Activated CD4-positive, alpha-beta T cell treated with anti-CD3 and anti-CD28 coated beads, Interleukin-2, amount 50 U/mL, for 16 hours (primary cell): ENCODE measurements at places on chromosomes 1 and 21.
A peak's percentile ranks its signal among the peaks of the same experiment; 100 is the strongest.

DNA sequence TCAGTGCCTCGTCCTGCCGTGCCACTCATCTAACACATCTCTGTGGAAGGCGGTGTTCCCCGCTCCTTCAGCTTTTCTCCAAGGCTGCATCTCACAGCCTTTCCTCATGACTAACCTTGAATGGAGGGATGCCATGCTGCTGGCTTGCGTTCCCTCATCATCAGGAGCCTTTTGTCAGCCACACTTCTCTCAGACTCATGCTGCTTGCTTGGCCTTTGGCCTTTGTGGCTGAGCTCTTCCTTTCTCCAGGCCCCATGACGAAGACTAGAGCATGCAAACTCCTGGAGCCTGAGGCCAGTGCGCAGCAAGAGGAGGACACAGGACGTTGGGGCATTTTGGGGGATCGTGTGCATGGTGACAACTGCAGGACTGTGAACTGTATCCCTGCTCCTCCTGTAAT lies 70.8 kb downstream of the SYT2 start:
- DNase-seq = no peak

DNA sequence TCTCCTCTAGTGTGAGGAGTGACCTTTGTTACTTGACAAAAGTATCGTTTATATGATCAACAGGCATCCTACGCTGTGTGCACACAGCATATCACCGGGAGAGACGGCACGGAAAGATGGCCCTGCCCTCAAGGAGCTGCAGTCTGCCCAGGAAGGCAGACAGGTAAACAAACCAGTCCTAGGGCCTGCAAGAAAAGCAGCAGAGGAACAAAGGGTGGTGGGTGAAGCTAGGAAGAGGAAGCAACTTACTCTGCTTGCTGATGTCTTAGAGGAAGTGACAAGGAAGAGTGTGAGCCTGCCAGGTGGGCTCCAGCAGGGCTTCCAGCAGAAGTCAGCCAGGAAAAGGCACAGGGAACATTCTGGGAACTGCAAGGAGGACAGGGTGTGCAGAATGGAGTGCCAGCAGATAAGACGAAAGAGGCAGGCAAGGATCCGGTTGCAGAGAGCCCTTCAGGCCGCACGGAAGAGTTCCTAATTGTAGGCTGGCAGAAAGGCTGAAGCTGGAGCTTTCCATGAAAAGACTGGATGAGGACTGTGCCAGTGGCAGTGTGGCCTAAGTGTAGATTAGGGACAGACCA lies 106.7 kb downstream of the SLC45A1 start:
- peak; percentile 61 for DNase-seq

DNA sequence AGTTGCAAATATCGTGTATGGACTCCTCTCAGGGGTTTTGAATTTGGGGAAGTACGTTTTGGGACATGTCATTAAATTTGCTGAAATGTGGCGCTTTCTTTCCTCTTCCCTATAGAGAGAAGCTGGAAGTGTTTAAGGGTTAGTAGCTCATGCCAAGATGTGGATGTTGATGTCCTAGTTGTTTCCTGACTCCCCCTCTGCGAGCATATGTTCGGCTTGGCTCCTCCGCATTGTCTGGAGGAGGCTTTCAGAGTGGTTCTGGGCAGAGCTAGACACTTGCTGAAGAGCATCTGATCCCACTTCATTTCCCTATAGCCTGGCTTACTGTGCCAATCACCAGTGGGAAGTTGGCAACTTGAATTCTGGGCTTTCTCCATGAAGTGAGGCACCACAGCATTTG lies 347.4 kb upstream of the B3GALT2 start:
- DNase-seq = no peak

GRCh38 chr1:93219443-93219842 lies 38.9 kb downstream of the CCDC18 start:
- peak; percentile 48 for DNase-seq

DNA sequence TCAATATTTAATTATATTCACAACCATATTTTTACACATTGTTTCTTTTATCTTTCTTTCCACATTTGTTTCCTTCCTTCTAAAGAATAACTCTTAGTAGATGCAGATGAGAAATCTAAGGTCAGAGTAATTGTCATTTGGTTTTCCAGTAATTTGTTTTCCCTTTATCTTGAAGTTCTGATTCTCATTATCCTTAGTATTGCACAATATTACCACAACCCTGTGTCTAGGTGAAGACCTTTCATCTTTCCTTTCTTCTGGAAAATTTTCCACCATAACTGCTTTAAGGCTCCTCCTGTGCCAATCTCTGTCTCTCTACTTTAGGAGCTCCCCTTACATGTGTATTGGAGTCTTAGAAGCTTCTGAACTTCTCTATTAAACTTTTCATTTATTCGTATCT lies 209.0 kb downstream of the DPYD start:
- DNase-seq = no peak

- no peak for DNase-seq
Measured at GRCh38 chr1:168220470-168220871, 5.3 kb upstream of the SFT2D2 start.

DNA sequence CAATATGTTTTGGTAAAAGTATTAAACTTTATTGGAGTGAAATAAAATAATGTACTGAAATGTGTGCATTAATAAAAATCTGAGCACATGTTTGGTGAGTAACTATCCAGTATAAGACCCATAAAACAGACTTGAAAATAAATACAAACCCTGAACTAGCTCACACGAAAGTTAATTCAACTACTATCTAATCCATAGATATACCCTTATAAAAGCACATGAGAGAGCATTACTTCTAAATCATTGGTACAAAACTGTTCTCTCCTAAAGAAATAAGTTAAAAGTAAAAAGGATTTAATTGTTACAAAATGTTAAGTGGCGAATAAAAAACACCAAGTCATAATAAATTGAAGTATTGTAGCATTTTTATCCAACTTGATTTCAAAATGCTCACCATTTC lies 295.6 kb downstream of the PTPRC start:
- no peak for DNase-seq

DNA sequence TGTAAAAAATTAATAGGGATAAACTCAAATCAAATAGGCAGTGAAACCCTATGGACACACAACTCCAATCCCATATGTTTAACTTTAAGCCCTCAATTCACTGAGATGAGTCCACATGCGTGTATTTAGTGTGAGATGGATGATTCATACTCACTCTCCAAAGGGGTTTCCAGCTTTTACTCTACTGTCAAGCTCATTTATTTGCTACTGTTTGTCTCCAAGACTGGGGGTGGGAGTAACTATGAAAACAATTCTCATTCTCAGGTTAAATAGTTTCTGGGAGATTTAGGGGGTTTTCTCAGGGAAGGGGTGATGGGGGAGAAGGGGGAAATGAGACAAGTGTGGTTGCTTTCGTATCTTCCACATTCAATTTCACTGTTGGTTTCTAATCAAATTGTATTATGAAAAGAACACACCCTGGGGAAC lies 2.7 kb downstream of the RAB29 start:
- DNase-seq = peak; percentile 76

DNA sequence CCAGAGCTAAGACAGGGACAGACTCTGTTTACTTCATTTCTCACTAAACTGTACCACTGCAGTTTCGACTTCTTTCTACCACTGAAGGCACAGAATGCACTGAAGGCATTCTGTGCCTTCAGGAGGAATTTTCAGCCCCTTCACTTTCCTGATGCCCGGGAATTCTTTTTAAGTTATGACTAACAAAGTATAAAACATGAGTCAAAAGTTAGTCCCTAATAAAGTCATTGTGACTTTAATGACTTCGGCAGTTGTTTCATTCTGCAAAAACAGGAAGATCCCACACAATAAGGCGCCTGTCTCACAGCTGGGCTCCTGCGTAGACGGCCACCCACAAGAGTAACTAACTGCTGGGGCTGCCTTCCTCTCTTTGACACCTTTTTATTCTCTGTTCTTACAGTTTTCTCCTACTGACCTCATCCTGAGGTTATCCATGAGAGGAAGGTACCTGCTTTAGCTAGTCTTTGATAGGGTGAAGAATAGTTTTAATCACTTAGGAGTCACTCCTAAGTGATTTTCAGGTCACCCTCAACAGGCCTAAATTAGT lies 183.9 kb upstream of the SGIP1 start:
- peak; percentile 74 for DNase-seq
